Mammary epithelial cell (primary cell): ENCODE measurements at places on chromosomes 1 and 21.
A peak's percentile ranks its signal among the peaks of the same experiment; 100 is the strongest.

DNA sequence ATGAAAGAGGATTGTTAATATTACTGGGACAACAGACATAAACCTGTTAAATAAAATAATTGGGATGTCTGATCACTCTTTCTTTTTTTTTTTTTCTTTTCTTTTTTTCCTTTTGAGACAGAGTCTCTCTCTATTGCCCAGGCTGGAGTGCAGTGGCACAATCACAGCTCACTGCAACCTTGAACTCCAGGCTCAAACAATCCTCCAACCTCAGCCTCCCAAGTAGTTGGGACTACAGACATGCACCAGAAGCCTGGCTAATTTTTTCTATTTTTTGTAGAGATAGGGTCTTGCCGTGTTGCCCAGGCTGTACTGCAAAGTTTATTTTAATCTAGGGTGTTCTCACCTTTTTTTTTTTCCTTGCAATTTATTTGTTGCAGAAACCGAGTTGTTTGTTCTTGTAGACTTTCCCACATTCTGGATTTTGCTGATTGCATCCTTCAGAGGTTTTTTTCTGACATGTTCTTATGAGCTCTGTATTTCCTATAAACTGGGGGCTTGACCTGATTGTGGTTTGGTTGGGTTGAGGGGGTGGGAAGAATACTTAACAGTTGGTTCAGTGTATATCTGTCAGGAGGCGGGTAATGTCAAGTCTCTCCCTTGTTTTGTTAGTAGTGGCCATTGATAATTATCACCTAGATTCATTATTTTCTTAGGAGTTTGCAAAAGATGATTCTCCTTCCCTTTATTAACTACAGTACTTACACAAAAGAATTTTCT is 125.2 kb downstream of the MAST2 start:
- no peak for DNase-seq

DNA sequence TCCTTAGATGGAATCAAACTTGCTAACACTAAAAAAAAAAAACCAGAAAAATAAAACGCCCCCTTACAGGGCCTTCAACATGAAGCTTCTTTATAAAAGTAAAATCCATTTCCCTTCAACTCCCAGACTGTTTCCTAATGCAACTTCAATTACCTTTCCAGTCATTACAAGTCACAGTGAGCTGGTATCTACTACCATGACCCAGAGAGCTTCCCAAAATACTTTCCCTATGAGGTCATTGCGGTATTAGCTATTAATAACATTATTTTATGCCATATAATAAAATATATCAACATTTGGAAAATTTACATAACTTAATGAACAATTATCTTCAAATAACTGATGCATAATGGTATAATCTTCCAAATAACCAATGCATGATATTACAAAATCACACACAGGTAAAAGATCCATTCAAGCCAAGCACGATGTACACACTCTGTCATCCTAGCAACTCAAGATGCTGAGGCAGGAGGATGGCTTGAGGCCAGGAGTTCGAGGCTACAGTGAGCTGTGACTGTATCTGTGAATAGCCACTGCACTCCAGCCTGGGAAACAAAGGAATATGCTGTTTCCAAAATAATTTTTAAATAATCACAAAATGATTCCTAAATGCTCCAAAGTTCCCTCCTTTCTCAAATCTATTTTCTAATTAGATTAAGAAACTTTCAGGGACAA is 24.1 kb downstream of the EIF4G3 start:
- no peak for DNase-seq

GRCh38 chr1:43622471-43622870 is 27.5 kb upstream of the KDM4A start:
- no peak for DNase-seq

DNA sequence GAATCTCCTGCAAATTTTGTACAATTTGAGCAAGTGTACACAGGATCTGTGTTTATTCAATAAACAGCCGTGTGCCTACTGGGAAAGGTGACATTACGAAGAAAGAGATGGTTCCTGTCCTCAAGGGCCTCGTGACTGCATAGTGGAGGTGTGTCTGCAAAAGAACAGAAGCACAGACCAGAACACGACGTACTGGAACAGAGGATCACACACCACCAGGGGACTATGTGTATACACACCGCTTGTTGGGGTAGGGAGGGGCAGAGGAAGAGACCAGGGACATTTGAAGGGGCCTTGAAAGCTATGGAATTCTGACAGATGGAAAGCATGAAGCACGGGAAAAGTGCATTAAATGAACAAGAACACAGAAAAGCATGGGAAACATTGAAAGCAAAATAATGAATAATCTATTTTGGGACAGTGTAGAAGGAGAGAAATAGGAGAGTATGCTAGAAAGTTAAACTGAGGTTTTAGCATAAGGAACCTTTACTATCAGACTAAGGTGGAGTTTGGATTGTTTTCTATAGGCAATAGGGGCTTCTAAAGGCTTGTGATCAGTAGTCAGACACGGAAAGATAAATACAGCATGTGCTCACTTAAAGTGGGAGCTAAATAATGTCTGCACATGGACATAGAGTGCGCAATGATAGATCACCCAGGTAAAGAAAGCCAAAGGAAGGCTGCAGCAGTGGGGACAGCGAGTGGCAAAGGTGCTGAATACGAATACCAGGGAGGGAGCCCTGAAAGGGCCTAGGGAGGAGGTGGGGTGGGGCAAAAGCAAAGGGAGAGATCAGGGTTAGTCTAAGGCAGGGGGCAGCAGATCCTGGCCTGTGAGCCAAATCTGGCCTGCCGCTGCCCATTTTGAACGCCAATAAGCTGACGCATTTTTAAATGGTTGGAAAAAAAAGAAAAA is 11.0 kb downstream of the JAK1 start:
- no peak for DNase-seq

DNA sequence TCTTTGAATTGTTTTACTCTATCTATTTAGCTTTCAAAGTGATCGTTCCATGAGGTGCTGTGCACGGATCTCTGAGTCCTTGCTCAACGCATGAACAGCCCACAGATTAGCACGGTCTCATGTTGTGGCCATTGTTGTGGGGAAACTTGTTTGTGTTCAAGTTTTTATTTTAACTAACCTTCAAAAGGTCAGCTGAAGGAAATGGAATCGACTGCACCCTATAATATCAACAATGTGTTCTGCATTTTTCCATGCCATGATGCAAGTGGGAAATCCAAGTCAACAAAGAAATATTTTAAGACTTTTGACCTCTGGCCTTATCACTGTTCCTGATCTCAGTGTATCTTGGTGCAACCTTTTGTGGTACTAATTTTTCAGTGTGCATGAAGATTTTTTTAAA is 6.1 kb downstream of the SH2D1B start:
- no peak for DNase-seq

DNA sequence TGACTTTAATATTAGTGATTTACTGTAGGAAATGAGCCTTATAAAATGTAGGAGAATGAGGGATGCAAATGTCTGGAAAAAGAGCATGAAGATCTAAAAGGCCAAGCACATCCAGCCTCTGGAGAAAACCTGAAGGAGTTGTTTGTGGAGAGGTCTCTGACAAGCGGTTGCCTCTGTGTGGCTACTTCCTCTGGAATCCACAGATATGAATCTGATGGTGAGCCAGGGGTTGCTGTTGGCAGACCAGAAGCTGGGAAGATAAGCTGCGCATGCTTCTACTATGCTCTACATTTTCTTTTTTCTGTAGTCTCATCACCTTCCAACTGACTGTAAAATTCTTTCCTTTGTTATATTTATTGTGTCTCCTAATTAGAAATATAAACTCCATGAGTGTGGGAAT is 248.6 kb downstream of the OLFM3 start:
- DNase-seq: no peak

GRCh38 chr1:94619731-94620130 is 78.2 kb upstream of the F3 start:
- peak; percentile 36 for DNase-seq

DNA sequence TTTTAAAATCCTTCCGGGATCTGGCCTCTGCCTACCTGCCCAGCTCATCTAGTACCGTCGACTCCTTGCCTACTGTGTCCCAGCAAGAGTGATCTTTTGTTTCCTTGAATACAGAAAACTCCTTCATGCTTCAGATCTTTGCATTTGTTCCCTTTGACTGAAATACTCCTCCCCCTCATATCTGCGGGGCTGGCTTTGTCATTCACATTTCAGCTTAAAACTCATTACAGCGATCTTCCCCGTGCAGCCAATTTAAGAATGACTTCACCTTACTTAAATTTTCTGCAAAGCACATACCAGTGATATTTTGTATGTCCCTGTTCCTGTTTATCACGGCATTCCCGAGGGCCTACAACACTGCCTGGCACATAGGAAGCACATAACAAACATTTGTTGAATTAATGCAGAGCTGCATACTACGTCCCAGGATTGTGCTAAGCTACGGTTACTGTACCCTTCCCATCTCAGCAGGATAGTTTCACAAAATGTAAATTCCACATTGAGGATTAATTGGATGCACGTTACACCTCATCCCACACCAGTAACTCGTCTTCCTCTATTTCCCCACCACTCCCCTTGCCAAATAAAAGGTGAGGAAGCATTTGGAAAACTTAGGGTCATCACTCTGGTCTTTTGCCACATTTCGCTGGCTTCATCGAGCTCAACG is 837 bp upstream of the DESI2 start:
- DNase-seq: no peak

- DNase-seq: no peak
Observed at GRCh38 chr1:89670163-89670562, 37.2 kb downstream of the LRRC8C start.

DNA sequence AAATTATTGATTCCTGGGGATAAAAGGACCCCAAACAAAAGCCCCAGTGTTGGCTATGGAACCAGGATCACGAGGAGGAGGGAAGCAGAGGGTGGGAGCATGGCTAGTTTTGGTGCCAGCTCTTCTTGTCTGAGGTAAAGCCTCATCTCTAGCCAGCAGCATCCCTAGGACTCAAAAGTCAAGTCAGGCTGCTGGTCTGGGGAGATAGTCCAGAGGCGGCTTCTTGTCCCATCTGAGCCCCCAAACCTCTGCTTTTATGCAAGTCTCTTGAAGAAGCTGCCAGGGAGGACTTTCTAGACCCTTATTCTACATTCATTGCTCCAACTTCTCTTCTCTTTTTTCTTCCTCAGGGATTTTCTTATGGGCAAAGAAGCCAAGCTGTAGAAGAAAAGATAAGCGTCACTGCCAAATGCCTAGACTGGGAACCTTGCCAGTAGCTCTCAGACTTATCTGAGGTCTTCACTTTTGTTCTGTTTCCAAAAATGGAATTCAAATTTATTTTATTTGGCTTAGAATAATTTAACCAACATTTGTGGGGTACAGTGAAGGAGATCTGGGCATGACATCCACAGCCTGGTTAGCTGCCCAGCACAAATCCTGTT is 6.9 kb upstream of the ANKRD35 start:
- DNase-seq: no peak

DNA sequence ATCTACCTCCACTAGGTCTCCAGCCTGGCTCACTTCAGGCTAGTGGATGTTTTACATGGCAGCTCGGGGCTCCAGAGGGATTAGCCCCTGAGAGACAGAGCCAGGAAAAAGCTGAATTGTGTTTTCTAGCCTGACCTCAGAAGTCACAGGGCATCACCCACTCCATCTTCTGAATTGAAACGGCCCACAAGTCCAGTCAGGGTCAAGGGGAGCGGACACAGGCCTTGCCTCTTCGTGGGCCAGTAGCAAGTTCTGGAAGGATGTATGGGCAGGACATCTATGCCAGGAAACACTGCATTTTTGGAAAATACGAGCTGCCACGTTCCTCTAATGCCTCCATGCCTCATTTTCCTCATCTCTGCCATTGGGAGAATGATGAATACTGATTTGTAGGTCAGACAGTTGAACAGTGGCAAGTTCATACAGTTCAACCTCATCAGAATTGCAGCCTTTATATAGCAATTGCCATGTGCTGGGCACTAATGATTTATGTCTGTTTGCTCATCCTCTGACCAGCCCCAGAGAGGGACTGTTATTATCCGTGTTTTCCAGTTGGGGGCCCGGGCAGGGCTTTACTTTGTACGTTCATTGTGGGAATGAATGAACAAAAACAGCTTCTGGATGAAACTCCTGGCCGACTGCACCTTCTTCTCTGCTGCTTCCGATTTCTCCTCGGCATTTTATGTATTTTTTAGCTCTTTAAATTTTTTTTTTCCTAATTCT is 23.2 kb upstream of the PCBP3 start:
- DNase-seq: no peak

GRCh38 chr1:204558467-204558866 is 42.3 kb downstream of the MDM4 start:
- no peak for DNase-seq

- peak; percentile 66 for DNase-seq
Observed at GRCh38 chr1:31717341-31717740, 13.5 kb upstream of the COL16A1 start.

GRCh38 chr1:196980859-196981258 is 3.5 kb downstream of the CFHR5 start:
- DNase-seq: no peak

GRCh38 chr1:67256291-67257172 is 51.1 kb upstream of the IL12RB2 start:
- no peak for DNase-seq

DNA sequence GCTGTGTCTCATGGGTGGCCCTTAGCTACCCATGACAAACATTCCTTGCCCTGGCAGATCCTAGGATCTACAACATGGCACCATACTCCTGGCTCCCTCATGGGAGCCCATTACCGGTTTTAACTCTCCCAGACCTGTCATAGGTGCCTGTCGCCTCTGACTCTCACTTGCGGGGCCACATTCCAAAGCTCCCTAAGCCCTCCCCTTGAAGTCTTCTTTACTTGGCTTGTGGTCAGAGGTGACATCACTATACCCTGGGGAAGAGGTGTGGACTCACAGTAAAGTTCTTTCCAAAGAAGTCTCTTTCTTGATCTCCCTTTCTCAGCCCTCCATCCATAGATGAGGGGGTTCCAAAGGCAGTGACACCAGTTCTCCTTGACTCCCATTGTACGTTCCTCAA is 5.4 kb upstream of the SLAMF9 start:
- DNase-seq: peak; percentile 74

GRCh38 chr1:45924736-45925135 is 121.3 kb downstream of the MAST2 start:
- no peak for DNase-seq

GRCh38 chr21:24225431-24225830 is 1381.8 kb downstream of the MRPL39 start:
- no peak for DNase-seq

DNA sequence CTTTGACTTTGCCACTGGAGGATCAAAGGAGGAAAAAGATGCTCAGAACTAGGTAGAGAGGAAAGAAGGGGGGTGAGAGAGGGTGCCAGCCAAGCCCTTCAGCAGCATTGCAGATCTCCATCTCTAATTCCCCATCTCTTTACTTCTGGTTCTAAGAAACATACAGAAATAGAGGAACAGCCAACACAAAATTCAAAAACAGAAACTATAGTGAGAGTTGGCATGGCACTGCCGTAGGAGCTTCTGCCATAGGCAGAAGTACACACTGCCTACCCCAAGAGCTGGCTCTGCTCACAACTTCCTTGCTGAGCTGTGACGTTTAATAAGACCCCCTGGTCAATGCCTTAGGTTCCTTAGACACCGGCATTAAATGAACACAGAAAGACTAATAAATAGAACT is 26.6 kb upstream of the RPF1 start:
- DNase-seq: no peak

GRCh38 chr1:164796916-164797315 is 237.9 kb downstream of the PBX1 start:
- no peak for DNase-seq
